NCI-H2171 treated with DMSO at 0.1 percent for 48 hours (cell line): ENCODE measurements at places on chromosomes 11 and 22.
A peak's percentile ranks its signal among the peaks of the same experiment; 100 is the strongest.

DNA sequence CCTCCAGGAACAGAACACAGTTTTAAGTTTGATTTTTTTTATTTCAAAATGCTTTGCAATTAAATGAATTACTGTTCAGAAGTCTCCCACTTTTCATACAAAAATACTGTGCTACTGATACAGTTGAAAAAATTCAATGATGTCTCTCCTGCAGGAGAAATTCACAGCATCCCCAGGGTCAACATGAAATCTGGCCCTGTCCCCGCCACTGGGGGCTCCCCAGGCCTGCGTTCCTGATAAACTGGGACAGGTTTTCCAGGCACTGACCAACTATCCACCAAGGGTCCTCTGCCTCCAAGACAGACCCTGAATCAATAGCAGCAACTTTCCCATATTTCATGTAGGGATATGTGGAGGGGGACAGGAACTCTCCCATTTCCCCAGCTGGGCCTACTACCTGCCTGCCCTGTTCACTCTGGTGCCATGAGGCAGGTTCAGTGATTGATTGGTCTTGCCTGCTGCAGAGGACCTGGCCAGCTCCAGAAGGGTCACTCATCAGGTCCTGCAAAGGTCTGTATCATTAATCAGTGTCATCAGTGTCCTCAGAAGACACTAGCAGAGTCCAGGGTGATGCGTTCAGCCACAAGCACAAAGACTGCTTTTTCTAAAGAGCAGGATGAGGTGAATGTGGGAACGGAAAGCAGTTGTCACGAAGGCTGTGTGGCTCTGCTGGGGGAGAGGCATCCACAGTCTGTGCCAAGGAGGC is 43.4 kb downstream of the PISD start:
- DNase-seq, result no peak

GRCh38 chr22:40567626-40568328 is 68.7 kb downstream of the MRTFA start:
- DNase-seq, result no peak

- peak; percentile 9 for DNase-seq
Measured at GRCh38 chr11:69172674-69173073, 16.9 kb downstream of the SMIM38 start.

DNA sequence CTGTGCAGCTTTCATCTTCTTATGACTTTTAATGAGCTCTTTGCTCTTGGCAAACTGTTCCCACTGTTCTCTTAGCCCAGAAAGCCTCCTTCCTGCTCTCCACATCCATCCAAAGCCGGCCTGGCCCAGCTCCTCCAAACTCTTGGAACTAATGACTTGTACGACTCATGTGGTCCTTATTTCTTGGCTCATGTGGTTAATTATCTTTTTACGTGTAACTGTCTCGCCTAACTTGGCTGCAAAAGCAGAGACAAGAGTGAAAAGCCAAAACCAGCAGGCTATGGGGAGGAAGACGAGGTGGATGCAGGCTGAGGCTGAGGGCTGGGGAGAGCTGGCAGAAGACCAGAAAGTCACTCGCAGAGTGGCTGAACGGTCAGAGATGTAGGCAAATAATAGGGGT is 5.5 kb downstream of the CSNK2A3 start:
- DNase-seq, result no peak

GRCh38 chr11:72745511-72745910 is 6.7 kb downstream of the ARAP1 start:
- DNase-seq, result no peak
